CD4-positive, alpha-beta T cell treated with Interleukin-2 at 100 ng/mL for 4 hours (primary cell): ENCODE measurements at places on chromosomes 3 and 15.

- DNase-seq = no peak
Measured at GRCh38 chr3:125443923-125444322, 68.8 kb upstream of the ZNF148 start.

DNA sequence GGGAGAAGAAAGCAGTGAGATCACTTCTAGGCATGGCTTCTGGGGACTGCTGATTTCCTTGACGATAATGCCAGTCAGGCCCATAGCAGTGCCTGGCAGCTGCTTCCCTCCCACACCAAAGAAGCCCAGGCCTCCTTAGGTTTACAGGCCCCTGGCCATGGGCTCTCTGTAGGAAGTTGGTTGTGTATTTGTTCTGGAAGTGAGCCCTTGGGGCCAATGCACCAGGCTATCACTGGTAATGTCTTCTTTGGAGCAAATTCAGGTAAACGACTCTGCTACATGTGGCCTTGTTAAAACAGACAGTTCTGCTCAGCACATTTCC lies 89.3 kb downstream of the CCNL1 start:
- DNase-seq = no peak

- DNase-seq = no peak
Measured at GRCh38 chr15:51828621-51829375, 655 bp upstream of the TMOD3 start.

- no peak for DNase-seq
Measured at GRCh38 chr3:16382845-16383244, 117.8 kb downstream of the OXNAD1 start.

DNA sequence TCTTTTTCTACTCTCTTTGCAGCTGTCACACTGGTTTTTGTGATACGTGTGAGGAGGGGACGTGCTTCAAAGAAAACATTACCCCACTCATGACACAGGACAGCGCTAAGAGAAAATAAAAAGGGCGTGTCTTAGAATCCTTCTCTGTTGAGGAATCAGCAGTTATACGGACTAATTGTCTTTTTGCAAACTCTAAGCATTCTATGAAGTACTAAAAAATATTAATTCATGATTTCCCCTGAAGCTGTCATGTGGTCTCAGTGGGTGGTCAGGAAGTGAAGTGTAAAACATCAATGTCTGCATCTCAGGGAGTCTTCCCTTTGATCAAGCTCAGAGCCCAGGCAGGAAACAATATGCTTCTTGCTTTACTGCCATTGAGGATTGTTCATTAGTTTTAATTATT lies 117.5 kb upstream of the CRBN start:
- DNase-seq = no peak

GRCh38 chr15:91915576-91915975 lies 62.1 kb downstream of the SLCO3A1 start:
- DNase-seq = no peak

- no peak for DNase-seq
Measured at GRCh38 chr3:139830817-139831216, 104.2 kb upstream of the CLSTN2 start.

- DNase-seq = no peak
Measured at GRCh38 chr15:65762399-65762798, 29.7 kb downstream of the DENND4A start.

DNA sequence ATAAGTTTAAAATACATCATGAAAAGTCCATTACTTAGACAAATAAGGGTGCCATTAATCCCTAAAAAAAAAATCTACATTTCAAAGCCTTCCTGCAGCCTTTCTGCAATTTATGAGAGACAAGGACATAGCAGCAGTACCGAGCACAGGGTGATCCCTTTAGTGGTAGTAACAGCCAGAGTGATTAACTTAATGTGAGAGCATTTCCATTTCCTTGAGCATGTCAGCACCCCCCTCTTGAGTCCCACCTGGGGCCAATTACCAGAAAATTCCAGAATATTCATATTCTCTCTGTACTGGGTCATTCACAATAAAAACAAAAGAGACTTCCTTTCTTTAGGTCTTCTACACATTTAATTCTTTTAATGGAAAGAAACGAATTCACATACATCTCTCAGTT lies 546.9 kb upstream of the CCDC54 start:
- no peak for DNase-seq

DNA sequence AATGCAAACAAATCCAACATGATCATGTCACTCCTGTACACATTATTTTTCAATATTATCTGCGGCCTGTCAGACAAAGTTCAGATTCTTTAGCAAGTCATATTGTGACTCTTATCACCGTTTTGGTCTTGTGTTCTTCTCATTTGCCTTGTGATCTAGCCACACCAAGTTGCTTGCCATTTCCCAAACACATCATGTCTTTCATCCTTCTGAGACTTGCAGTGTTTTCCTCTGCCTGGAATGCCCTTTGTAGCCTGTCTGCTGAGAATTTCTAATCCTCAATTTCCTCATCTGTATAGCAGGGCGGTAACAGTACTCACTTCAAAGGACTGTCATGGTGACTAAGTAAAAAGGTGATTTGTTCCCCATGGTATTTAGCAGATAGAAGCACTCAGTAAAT lies 135.0 kb downstream of the GREM1 start:
- no peak for DNase-seq

- DNase-seq = no peak
Measured at GRCh38 chr15:48667701-48668100, 22.2 kb upstream of the FBN1 start.

- DNase-seq = no peak
Measured at GRCh38 chr15:70071799-70072198, 25.9 kb downstream of the TLE3 start.

- DNase-seq = no peak
Measured at GRCh38 chr3:7658294-7658693, 797.4 kb downstream of the GRM7 start.

DNA sequence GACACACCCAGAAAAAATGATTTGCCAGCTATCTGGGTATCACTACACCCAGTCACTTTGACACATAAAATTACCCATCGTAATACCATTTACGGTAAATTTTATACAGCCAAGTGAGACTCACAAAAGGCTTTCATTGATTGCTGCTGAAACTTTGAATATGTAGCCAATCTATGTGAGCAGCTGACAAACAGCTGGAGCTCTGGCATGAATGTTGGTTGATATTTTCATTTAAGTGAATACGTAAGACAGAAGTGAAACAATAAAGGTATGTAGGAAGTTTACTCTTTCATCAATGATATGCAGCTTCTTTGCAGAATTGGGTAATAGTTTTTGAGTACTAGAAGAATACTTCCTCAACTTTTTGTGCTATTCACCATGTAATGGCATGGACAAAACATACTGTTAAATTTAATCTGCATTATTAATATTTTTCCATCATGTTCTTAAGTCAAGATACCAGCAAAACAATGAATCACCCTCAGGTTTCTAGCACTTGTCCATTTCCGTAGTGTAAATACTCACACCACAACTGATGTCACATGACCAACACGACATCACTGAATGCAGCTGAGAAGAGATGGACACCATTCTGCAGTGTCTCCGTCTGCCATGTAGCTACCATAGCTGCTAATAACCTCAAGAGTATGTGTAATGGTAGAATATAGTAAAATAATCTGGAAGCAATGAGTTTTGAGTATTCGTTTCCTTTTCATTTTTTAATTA lies 205.9 kb upstream of the HES1 start:
- no peak for DNase-seq

- no peak for DNase-seq
Measured at GRCh38 chr3:37219266-37219665, 44.9 kb upstream of the LRRFIP2 start.

GRCh38 chr3:169494982-169495381 lies 168.5 kb downstream of the MECOM start:
- DNase-seq = no peak

- DNase-seq = no peak
Measured at GRCh38 chr3:140387244-140387643, 290.6 kb upstream of the TRIM42 start.

- DNase-seq = no peak
Measured at GRCh38 chr3:195246581-195246995, 24.4 kb downstream of the XXYLT1 start.

- no peak for DNase-seq
Measured at GRCh38 chr3:9130345-9131305, 118.8 kb downstream of the SRGAP3 start.

GRCh38 chr3:61562042-61562720 lies 810 bp downstream of the PTPRG start:
- DNase-seq = no peak

- no peak for DNase-seq
Measured at GRCh38 chr15:62430552-62430951, 265.5 kb upstream of the C2CD4B start.

DNA sequence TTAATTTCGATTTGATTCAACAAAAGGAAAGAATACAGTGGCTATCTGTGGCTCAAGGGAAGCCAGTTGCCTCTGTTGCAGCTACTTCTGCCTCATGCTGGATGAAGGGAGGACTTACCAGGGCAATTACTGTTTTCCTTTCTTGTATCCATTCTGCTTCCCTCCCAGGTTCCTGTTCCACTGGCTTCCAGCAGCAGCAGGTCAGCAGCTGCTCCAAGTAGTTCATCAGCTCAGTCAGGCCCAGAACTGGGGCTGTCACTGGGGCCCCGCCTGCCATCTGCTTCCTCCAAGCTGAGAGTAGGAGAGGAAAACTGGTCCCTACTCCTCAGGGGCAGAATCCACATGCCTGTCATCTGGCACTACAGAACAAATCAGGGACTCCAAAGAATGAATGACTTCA lies 48.6 kb upstream of the ULK4 start:
- DNase-seq = no peak

DNA sequence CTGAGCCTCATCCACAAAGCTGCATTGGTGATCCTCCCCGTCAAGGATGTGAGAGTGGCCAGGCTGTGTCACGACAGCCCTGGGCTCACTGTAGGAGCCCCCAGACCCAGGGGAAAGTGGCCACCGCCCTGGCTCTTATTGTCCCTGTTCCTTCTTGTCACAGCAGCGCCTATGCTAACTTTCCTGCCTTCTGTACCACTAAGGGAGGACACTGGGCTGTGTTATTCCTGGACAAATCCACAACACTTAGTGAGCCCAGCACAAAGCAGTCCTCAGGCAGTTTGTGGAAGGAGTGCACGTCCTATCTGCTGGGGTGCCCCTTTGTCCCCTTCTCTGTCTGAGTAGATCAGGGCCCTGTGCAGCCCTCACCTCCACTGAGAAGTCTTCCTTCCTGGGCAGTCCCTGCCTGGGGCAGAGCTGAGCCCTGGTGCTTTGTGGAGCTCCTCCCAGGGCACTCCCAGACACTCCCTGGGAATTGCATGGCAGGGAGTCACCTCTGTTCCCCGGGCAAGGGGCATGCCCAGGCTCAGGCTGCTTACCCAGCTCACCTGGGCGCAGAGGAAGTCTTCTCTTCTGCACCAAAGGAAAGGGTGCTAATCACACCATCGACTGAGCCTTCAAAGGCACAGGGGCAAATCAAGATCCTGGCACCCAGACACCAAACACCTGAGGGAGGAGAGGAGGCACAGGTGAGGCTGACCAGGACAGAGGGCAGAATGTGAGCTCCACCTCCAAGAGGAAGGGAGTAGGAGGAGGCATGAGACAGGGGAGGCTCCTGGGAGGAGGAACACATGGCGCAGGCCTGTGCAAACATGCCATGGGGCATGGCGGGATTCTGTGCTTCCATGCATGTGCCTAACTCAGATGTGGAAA lies 138.7 kb downstream of the KLF13 start:
- no peak for DNase-seq

DNA sequence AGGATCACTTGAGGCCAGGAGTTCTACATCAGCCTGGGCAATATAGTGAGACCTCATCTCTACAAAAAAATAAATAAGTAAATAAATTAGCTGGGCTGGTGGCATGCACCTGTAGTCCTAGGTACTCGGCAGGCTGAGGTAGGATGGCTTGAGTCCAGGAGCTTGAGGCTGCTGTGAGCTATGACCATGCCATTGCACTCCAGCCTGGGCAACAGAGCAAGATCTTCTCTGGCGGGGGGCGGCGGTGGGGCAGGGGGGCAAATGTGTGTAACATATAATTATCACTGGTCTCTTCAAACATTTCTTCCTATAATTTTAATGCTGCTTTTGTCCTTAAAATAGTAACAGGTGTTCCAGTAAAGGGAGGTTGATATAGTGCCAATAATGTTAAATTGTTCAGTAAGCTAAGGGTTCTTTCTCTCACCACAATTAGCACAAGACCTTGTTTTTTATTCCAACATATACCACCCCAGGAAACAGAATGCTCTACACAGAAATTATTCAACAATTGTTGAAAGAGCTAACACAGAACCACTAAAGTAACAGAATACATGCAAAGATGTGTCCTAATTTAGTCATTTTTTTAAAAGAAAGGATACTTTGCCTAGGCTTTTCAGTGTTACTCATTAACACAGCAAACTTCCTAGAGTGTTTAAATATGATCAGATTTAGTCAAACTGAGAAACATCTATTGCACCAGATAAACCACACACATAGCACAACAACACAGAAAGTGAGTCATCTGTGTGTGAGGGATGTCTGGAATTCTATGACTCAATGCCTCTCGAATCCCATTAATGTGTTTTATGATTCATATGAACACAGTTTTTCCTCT lies 29.1 kb downstream of the ANKRD28 start:
- DNase-seq = peak; percentile 18

DNA sequence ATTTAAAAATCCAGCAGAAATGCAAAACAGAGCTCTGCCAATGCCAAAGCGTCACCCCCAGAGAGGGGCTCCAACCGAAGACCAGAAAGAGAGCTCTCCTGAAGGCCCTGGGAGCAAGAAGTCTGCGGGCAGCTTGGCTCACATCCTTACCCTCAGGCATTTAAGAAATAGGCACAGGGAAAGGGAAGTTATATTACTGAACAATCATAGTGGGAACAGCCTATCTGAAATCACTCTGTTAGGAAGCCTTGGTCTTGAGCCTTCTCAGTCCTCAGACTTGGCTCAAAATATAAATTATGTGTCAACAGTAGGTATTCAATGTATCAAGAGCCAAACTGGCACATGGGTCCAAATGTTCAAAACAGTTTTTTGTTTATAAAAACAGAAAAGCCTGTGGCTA lies 10.3 kb upstream of the PPARG start:
- DNase-seq = no peak

GRCh38 chr3:176937541-176937940 lies 259.7 kb downstream of the TBL1XR1 start:
- DNase-seq = no peak

DNA sequence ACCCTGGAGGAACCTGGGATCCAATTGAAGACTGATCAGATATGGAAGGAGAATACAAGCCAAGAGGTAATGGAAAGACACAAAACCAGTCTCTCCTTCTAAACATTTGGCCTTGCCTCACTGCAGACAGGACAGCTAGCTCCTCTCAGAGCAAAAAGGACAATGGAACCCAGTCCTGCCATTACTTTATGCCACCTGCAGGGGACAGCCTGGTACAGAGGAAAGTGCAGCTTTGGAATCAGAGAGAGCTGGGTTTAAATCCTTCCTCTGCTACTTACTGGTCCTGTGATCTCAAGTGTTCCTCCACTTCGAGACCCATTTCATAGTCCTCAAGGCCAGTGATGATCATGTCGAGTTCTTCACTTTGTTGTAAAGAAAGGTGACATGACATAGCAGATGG lies 159.4 kb upstream of the SMAD3 start:
- DNase-seq = no peak

DNA sequence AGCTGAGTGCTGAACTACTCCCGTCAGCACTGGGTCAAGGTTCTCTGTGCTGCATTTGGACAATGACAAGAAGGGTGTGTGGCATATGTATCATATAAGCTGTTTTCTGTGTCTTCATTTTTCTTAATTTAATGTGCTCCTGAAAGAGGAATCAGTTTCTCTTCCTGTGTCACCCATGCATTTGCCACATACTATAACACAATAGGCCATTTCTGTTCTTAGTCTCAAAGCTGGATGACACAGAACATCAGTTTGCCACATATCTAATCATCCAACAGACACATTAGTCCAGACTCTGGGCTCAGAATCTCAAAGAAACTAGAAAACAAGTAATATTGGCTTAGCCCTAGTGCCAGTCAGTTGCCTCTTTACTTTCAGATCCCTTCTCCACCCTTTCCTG lies 34.1 kb downstream of the CEP19 start:
- DNase-seq = no peak

GRCh38 chr3:133917144-133917543 lies 21.5 kb upstream of the RAB6B start:
- no peak for DNase-seq
